ENCODE measurements at places on chromosomes 7 and 10. TPM values are rescaled to one million over a fixed set of nuclear protein-coding genes. Genes with fewer than 3 reads are reported as not detected.

Gene CLDN12
- 28.3 TPM for total RNA-seq

Gene SSC4D
- total RNA-seq = 0.64 TPM

Gene RPEL1
- total RNA-seq = 0.43 TPM

Gene OR9A2
- total RNA-seq = not detected

Gene FOXK1
- total RNA-seq = 32.8 TPM

Gene MSMB
- not detected for total RNA-seq

Gene CDK1
- 20.0 TPM for total RNA-seq

Gene GIMAP7
- not detected for total RNA-seq

Gene STEAP1B
- total RNA-seq = 7.4 TPM

Gene AKR1C8
- not detected for total RNA-seq

Gene GIMAP5
- total RNA-seq = not detected

Gene EFCAB10
- not detected for total RNA-seq

Gene ELFN1
- 1.6 TPM for total RNA-seq

DNA sequence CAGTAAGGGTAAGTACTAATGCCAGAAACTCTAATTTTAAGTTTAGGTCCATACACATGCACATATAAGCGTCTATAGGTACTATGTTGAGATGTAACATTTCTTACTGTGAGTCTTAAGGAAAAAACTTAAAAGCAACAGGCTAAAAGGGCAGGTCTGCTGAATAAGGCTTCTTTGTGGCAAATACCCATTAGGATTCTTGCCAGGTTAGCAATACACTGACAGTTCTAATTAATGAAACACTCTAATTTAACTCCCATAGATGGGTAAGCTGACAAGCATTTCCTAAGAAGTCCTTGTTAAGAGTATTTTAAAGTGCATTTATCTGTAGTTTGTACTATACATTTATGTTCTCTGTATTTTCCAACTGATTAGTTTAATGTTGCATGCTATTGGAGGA is 14.0 kb downstream of the SCRN1 start:
- DNase-seq = no peak

- no peak for DNase-seq
Measured at GRCh38 chr10:84194424-84195043, at the start of gene CDHR1. Gene CDHR1 (plus strand): TSS chr10:84194537. CDS start chr10:84194761, 224 bp downstream.

- no peak for DNase-seq
Measured at GRCh38 chr7:133478591-133479135, 225.8 kb downstream of the EXOC4 start.

DNA sequence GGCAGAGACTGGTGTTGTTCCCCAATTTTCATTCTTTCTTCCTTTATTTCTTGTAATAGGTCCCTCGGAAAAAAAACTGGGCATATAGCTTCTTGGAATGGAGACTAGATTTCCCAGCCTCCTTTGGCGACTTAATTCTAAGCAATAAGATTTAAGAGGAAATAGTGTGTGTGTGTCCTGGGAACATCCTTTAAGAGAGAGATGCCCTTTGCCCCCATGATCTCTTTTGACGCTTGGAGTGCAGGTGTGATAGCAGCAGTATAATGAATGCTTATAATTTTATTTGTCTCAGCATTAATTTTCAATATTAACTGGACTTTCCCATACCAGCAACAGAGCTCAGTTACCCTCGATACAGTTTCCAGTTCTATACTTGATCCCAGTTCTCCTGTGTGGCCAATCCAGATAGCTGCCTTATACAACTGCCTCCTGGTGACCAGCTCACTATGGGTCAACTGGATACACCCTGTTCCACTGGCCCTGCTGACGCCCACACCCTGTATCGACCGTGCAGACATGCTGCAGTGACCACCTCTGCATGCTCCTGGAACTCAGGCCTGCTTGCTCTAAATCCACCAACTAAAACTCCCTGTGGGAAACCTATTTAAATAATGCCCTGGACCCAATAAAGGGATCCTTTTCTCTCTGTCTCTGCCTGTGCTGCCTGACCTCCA is 13.9 kb downstream of the TMEM176A start:
- no peak for DNase-seq

- no peak for DNase-seq
Measured at GRCh38 chr10:113695691-113696090, 16.0 kb downstream of the CASP7 start.

DNA sequence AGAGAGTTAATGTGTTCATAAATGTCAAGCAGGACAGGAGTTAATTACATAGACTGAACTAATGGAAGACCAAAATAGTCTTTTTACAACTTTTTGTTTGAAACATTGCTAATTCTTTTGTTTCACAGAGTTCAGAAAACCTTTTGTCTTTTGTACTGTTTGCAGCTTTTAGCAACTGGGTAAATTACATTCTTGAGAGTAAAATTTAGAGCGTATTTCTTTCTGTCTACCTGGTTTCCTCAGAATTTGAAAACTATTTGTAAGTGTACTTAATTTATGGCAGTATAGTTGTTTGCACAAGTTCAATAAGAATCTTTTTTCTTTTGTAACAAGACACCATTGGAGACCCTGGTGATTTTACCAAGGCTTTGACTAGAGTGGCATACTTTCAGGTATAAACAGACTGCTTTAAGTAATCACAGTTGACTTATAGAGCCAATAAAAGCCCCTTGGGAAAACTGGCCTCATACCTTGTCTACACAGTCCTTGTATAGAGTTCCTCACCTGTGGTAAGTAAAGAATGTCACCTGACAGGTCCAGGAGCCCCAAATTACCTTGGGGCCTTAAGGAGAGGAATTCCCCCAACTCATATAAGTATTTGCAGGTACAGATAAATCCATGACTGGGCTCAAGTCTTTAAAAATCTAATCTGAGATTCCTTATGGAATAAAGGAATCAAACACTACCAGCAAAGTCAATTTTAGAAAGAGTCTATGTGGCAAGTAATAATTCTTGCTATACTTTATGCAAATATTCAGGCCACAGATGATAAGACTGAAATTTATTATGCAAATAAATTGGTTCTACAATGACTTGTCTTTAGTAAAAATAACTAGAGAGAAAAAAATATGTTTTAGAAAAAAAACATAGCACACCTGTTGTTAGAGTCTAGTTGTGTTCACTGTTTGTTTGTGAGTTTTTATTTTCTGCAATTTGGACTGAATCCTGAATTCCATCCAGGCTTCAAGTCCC is 23.6 kb upstream of the CREB3L2 start:
- no peak for DNase-seq

- DNase-seq = peak; percentile 88
Measured at GRCh38 chr7:130901209-130901783, 167.3 kb upstream of the KLF14 start.

DNA sequence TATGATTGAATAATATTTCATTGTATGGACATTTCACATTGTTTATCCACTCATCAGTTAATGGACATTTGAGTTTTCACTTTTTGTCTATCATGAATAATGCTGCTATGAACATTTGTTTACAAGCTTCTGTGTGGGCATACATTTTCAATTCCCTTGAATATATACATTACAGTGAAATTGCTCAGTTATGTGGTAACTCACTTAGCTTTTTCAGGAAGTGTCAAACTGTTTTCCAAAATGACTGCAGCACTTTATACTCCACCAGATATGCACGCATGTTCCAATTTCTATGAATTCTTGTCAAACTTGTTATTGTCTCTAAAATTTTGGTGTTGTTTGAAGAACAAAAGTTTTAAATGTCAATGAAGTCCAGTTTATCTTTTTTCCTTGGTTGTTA is 401.2 kb downstream of the THSD7A start:
- DNase-seq = no peak

- DNase-seq = no peak
Measured at GRCh38 chr7:71645836-71646235, 513.9 kb downstream of the GALNT17 start.

GRCh38 chr7:121355574-121355973 is 26.8 kb downstream of the WNT16 start:
- no peak for DNase-seq

- DNase-seq = no peak
Measured at GRCh38 chr7:45598886-45599520, 24.8 kb downstream of the ADCY1 start.

GRCh38 chr10:34262985-34263384 is 552.1 kb downstream of the PARD3 start:
- DNase-seq = peak; percentile 22

DNA sequence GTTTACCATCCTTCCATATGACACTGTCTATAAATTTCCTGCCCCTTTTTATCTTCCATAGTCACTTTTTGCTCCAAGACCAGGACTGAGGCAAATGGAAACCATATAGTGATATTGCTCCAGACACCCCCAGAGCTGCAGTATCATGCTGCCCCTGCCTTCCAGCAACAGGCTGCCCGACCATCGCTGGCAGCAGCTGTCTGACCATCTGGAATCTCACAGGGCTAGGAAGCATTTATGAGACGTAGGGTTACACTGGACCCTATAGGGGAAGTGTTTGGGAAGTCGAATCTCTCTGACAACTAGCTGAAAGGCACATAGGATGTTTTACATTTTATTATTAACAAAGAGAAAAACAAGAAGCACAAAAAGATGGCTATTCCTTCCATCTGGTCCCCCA is 19.4 kb downstream of the ENO4 start:
- DNase-seq = no peak

DNA sequence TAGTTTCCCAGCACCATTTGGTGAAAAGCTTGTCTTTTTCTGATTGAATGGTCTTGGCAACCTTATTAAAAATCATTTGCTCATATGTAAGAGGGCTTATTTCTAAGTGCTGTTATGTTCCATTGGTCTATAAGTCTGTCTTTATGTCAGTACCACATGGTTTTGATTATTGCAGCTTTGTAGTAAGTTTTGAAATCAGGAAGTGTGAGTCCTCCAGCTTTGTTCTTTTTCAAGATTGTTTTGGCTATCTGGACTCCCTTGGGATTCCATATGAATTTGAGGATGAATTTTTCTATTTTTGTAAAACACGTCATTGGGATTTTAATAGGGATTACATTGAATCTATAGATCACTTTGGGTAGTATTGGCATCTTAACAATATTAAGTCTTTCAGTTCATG is 5.4 kb downstream of the KIF11 start:
- DNase-seq = peak; percentile 35

DNA sequence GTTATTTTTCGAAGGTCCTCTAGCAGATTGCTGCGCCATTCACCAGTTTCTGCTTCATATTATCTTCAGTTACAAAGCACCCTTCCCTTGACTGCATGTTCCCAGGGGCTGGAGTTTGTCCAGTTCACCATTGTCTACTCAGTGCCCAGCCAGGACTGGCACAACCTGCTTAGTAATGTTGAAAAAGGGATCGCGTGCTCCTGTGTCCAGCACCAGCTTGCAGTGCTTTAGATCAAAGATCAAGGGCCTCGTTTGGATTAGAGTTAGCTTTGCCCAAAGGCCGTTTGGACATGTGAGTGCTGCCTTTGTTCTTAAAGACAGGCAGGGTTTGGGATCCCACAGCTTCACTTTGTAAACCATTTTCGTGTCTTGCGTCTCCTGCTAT is 867 bp downstream of the ATP6V0E2 start:
- no peak for DNase-seq

GRCh38 chr10:132732518-132732917 is 53.4 kb downstream of the NKX6-2 start:
- DNase-seq = no peak

GRCh38 chr7:46195934-46196333 is 274.9 kb upstream of the IGFBP3 start:
- no peak for DNase-seq

- peak; percentile 75 for DNase-seq
Measured at GRCh38 chr7:47361746-47362215, 220.1 kb downstream of the TNS3 start.

DNA sequence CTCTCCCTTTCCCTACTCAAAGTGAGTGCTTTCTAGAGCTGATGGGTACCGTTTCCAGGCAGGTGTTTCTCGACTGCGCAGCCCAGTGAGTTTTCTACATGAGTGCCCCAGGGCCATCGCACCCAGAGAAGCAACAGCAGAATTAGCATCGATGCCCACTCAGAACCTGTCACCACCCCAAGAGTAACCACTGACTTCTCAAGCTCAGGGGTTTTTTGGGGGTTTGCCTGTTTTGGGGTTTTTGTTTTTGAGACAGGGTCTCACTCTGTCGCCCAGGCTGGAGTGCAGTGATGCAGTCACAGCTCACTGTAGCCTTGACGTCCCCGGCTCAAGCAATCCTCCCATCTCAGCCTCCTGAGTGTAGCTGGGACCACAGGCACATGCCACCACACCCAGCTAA is 25.7 kb downstream of the SNX8 start:
- no peak for DNase-seq

- DNase-seq = no peak
Measured at GRCh38 chr7:42263971-42264370, 27.0 kb upstream of the GLI3 start.

GRCh38 chr7:106045586-106045985 is 66.5 kb downstream of the SYPL1 start:
- no peak for DNase-seq

- peak; percentile 70 for DNase-seq
Measured at GRCh38 chr10:119340893-119341458, 133.6 kb downstream of the GRK5 start.

GRCh38 chr7:151754142-151754590 is 122.7 kb downstream of the PRKAG2 start:
- peak; percentile 98 for DNase-seq

DNA sequence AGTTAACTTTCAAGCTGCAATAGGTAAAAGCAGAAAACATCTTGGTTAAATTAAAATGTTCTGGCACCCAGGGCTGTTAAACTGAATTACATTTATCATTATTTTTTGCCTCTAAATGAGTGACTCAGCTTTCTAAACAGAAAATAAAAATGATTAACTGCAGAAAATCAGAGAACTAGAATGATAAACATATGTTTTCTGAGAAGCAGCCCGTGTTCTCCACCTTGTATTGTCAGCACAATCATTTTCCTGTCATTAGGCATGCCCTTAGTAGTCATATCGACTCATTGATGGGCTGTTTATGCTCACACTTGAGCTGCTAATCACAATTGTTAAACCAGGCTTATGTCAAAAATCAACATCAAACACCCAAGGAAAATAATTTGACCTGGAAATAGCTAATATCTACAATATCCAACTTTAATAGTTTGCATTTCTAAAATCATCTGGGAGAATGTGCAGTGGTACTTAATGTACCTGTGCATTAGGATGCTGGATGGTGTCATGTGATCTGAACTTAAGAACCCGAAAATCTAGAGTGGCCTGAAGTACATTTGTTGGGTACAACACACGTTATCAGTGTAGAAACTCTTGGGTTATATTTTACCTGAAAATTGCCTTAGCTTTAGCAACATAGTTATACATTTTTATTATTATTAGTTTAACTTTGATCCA is 2.3 kb downstream of the MDFIC start:
- DNase-seq = peak; percentile 41

DNA sequence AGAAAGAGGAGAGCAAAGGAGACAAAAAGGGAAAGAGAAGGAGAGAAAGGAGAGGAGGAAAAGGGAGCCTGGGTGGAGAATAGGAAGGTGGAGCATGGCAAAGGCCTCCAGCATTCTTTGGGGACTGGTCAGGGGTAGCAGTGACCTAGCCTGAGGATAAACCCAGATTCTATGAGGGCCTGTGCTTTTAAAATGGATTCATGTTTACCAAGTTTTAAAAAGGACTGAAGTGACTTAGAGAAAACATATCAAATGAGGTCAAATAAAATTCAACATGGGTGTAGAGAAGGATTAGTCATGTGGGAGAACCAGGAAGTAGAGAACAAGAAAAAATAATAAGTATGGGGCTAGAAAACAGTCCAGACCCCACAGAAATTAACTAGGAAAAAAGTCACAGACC is 20.7 kb downstream of the CREB3L2 start:
- no peak for DNase-seq

GRCh38 chr10:80870282-80870681 is 332.6 kb downstream of the SH2D4B start:
- no peak for DNase-seq

GRCh38 chr7:922334-923107 is 32.0 kb downstream of the ADAP1 start:
- DNase-seq = no peak

GRCh38 chr7:105691082-105691679 is 109.9 kb upstream of the EFCAB10 start:
- peak; percentile 89 for DNase-seq

- DNase-seq = no peak
Measured at GRCh38 chr7:53993224-53993623, 549.0 kb upstream of the VSTM2A start.

Measured in fibroblast of villous mesenchyme (primary cell).